HEK293T (cell line): ENCODE measurements at places on chromosomes 11 and 22.
A peak's percentile ranks its signal among the peaks of the same experiment; 100 is the strongest.

- no peak for DNase-seq
Measured at GRCh38 chr11:36060926-36061325, 117.1 kb downstream of the LDLRAD3 start.

DNA sequence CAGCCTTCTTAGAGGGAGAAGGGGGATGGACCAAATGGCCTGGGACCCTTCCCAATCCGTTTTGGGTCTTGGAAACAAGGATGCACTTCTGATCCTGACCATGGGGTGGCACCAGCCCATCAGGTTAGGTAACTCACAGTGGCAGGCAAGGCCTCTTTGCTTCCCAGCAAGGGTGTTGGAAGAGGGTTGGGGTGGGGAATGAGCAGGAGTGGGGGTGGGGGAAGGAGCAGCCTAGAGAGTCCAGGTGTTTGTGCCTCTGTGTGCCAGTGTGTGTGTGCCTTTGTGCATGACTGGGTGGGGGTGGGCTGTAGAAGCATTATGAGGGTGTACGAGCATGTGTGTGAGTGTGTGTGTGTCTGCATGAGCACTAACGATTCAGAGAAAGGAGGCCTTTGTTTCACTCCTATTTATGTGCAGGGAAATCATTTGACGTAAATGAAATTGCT lies 213.1 kb downstream of the INSC start:
- peak; percentile 77 for DNase-seq

- no peak for DNase-seq
Measured at GRCh38 chr11:44868021-44868420, 82.7 kb downstream of the TP53I11 start.

DNA sequence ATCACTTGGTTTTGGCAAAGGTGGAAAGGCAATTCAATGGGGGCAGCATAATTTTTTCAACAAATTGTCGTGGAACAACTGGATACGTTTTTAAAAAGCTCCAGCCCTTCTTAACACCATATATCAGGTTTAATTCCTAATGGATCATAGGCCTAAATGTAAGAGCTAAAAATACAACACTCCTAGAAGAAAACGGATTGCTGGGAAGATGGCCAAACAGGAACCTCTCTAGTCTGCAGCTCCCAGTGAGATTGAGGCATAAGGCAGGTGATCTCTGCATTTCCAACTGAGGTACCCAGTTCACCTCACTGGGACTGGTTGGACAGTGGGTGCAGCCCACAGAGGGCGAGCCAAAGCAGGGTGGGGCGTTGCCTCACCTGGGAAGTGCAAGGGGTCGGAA lies 32.4 kb upstream of the SCGB1D1 start:
- no peak for DNase-seq

GRCh38 chr22:43313890-43314474 lies 29.2 kb downstream of the SCUBE1 start:
- no peak for DNase-seq
